Hepatocyte (in vitro differentiated cells): ENCODE measurements at places on chromosomes 7 and 10. TPM values are rescaled to one million over a fixed set of nuclear protein-coding genes. Genes with fewer than 3 reads are reported as not detected.

The SYT15B gene
- 0.65 and 0.69 TPM in 2 replicates for polyA plus RNA-seq

The GIMAP5 gene
- polyA plus RNA-seq: 0.79 TPM in 1 of 2 replicates, not detected in the other

DNA sequence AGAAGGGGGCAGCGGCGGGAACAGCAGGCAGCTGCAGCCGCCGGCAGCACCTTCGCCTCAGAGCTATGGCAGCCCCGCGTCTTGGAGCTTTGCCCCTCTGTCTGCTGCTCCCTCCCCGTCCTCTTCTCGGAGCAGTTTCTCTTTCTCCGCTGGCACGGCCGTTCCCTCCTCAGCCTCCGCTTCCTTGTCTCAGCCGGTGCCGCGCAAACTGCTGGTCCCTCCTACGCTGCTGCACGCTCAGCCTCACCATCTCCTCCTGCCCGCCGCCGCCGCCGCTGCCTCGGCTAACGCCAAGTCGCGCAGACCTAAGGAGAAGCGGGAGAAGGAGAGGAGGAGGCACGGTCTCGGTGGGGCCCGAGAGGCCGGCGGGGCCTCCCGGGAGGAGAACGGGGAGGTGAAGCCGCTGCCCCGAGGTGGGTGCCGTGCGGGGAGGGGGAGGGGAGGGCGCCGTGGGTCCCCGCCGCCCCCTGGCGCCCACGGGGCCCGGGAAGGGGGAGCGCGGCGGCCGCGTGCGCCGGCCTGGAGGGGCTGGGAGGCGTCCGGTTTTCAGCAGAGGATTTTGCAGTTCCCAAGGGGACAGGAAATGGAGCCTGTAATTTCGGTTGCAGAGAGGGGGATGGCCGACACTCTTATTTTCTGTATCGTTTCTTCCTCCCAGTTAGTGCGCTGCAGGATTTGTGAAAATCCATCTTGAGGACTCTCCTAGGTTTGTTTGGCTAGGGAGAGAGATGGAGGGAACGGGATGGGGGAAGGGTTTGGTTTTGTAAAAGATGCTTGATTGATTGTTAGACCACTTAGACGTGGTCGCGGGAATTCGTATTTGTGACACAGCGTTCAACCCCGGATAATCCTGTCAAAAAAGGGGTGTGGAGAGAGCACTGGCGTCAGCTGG, 630 bp downstream of the RSBN1L start:
- H3K27me3 ChIP-seq: no peaks in the 10 kb centered on the region
- peak overlapping the region; percentile 88 for H3K4me3 ChIP-seq
- no peaks in the 10 kb centered on the region for H3K36me3 ChIP-seq
- H3K27ac ChIP-seq: peak overlapping the region; percentile 98

DNA sequence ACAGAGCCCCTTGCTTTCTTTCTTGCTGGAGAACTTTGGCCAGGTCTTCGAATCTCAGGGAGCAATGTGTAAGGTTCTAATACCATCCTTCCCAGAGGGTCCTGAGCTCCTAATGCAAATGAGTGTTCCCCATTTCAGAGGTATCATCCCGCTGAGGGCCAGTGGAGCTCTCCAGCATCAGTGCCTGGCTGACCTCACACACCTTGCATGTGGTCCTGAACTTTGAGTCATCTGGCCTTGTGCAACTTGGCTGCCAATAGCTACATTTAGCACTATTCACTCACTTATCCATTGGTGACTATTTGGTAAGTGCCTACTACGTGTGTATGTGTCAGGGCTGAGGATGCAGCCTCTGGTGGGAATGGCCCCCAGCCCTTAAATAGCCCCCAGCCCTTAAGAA, 48.4 kb upstream of the HABP2 start:
- no peaks in the 10 kb centered on the region for H3K36me3 ChIP-seq
- no peak overlapping the region for H3K4me3 ChIP-seq
- no peaks in the 10 kb centered on the region for H3K27me3 ChIP-seq

DNA sequence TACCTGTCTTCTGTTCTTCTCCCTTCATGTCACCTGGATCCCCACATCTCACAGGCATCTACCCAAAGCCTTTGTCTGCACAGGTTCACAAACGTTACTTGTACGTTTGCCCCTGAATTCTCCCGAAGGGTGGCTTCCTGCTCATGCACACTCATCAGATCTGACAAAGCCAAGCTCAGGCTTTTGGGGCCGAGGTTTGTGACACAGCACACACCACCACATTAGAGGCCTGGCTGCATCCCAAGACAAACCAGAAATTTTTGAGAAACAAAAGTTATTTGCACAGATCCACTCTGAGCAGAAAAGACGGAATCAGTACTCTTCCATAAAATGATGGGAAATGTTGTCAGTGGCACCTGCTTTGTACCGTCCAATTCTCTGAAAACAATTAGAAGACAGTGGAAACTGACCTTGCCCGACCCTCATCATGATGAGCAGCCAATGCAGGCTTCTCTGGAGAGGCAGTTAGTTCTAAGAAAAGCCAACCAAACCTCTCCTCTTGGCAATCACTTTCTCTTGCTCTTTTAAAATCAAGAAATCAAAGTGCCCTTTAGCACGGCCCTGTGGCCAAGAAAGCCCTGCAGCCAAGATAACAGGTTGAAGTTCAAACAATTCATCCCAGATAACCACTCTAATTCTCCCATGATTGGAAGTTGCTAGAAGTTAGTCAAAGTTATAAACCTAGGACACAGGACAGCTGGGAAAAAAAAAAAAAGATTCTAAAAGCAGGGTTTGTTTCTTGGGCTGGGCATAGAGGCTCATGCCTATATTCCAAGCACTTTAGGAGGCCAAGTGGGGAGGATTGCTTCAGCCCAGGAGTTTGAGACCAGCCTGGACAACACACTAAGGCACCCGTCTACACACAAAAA, 13.6 kb upstream of the SVIL start:
- no peaks in the 10 kb centered on the region for H3K27me3 ChIP-seq
- no peak overlapping the region for H3K4me3 ChIP-seq
- H3K4me1 ChIP-seq: peaks cover 46% of the 10 kb centered on the region
- H3K27ac ChIP-seq: peak overlapping the region; percentile 81

DNA sequence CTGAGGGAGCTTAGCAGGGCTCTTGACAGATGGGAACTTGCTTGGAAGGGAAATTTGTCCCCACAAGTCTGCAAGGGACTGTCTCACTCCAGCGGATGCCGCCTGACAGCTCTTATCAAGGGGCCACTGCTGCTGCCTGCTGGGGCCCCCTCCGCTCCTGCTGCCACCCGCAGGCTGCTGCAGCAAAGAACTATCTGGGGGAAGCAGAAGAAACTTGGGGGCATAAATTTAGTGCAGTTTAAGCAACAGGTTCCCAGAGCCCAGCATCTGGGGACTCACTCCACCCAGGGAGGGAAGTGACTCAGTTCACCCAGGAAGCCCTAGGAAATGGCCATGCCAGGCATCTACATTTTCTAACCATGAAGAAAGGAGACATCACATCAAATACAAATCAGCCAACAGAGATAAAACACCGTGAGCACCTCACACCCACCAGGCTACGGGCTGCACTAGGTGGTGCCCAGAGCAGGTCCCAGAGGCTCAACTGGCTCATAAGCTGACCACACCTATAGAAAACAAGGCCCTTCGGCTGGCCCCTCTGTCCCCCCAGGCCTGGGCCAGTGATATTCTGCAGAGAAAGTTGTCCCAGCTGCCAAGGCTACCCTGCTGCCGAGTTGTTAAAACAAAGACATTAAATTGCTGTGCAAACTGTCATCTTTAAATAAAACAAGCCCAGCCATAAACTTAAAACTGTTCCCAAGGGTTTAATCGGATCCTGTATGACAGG, 3.7 kb downstream of the RGS10 start:
- H3K27me3 ChIP-seq: peaks cover 35% of the 10 kb centered on the region
- DNase-seq: no peak
- no peak overlapping the region for H3K4me3 ChIP-seq
- H3K4me1 ChIP-seq: peaks cover 15% of the 10 kb centered on the region
- H3K27ac ChIP-seq: no peak overlapping the region
- H3K36me3 ChIP-seq: no peaks in the 10 kb centered on the region

The CHAT gene
- 0.88 TPM in 1 of 2 replicates, not detected in the other for polyA plus RNA-seq

The OR2A42 gene
- 0.46 TPM in 1 of 2 replicates, not detected in the other for polyA plus RNA-seq
